ENCODE measurements at places on chromosomes 12 and 14. TPM values are rescaled to one million over a fixed set of nuclear protein-coding genes. Genes with fewer than 3 reads are reported as not detected.

GRCh38 chr12:102182635-102183034 lies 15.0 kb downstream of the PMCH start:
- no peak for DNase-seq

DNA sequence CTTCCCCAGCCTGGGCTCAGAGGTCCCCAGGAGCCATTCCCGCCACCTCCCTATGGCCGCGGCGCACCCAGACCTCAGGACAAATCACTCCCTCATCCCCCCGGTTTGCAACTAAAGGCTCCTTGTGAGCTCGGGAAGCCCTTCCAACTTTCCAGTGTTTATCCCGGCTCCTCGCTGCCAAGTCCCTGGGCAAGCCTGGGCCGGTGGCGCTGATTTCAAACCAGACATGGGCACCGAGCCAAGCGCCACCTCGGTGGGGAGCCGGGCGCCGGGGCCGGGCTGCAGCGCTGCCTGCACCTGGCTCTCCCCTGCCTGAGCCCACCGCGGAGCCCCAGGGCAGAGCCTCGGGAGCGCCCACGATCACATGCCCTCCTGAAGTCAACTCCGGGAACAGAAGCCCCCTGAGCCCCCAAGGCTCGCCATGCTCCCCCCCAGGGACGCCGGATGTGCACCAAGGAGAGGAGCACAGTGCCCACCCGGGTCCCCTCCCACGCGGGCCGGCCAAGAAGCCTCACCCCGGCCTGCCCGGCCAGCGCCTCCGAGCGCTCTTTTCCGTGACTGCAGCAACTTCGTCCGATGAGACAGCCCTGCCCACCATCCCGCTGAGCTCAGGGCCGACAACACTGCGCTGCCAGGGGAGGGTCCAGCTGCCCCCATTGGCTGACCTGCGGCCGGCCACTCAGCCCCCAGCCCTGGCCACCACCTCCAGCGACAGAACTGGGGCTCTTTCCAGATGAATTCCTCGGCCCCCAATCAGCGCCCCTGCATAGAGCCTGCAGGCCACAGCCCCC lies 50.0 kb downstream of the NCOR2 start:
- peak; percentile 81 for DNase-seq

GRCh38 chr14:81849714-81850113 lies 316.1 kb upstream of the SEL1L start:
- DNase-seq, result no peak

- DNase-seq, result peak; percentile 77
Observed at GRCh38 chr12:59858508-59859170, 262.8 kb downstream of the SLC16A7 start.

- DNase-seq, result no peak
Observed at GRCh38 chr12:16608946-16609539, 3.1 kb upstream of the LMO3 start.

- no peak for DNase-seq
Observed at GRCh38 chr12:24632466-24632865, 316.4 kb downstream of the BCAT1 start.

DNA sequence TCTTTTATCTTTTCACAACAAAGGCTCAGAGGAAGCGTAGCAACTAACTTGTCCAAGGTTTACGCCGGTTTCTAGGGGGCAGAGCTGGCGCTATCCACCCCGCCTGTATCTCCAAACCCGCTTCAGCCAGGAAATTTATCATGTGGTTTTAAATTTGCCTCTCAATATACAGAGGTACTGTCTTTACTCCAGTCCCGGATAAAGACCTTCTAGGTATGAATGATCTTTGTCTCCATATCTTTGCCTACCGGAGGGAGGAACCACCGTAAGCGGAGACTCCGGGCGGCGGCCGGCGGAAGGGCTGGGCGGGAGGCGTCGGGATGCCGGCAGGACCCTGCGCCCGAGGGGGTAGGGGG lies 693 bp upstream of the RIMKLB start:
- DNase-seq, result no peak

DNA sequence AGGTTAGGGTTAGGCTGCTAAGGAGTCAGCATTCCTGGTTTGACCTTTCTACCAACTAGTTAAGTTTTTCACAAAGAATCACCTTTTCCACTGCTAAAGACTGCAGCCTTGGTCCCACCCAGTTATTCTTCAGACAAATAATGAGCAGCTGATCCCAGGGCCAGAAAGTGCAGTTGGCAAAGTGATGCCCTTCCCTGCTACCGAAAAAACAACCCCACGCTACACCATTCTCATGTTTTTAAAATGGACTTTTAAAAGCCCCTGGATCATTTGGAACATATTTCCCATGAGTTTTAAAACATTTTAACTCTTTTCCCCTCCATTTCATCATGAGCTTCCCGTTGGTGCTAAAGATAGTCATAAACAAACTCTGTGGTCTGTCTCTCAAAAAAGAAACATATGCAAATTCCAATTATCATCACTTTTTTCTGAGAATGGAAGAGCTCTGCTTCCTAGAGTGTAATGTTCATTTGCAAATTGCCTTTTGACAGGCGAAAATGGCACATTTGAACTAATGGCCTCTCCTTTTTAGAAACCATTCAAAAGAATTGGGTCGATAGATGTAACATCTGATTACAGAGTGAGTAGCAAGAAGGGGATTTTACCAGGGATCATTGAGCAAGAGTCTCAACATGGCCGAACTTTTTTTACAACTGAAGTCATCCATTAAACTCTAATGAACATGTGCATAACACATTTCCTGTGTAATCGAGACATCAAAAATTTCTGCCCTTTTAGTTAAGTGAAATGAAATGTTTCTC lies 129.3 kb upstream of the RAP1B start:
- DNase-seq, result no peak

- no peak for DNase-seq
Observed at GRCh38 chr12:80321653-80322052, 122.4 kb upstream of the PTPRQ start.

- DNase-seq, result no peak
Observed at GRCh38 chr12:19894803-19895202, 455.5 kb downstream of the AEBP2 start.

DNA sequence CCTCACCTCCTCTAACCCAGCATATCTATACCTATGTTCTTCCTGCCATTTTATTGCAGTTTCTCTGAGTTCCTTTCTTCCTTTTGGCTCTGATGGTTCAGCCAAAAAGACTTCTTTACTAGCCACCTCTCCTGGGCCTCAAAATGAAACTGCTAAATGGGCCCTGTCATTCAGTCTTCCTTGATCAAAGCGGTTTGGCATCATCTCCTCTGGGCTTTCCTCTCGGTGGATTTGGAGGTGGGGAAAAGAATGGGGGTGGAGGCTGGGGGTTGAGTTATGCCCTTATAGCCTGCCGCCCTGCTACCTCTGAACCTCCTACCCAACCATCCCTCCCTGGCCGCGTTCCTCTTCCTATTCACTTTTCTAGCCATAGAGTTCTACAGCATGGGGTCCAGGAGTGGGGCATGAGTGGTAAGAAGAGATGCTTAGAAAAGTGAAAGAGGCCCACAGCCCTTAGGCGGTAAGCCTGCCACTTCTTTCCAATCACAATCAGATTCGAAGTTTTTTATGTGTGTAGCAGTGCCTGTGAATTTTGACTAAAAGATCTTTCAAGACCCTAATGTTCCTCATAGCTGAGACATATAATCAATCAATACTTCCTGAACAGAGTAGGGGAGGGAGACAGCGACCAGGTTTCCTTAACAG lies 2.5 kb downstream of the AJUBA start:
- peak; percentile 24 for DNase-seq

DNA sequence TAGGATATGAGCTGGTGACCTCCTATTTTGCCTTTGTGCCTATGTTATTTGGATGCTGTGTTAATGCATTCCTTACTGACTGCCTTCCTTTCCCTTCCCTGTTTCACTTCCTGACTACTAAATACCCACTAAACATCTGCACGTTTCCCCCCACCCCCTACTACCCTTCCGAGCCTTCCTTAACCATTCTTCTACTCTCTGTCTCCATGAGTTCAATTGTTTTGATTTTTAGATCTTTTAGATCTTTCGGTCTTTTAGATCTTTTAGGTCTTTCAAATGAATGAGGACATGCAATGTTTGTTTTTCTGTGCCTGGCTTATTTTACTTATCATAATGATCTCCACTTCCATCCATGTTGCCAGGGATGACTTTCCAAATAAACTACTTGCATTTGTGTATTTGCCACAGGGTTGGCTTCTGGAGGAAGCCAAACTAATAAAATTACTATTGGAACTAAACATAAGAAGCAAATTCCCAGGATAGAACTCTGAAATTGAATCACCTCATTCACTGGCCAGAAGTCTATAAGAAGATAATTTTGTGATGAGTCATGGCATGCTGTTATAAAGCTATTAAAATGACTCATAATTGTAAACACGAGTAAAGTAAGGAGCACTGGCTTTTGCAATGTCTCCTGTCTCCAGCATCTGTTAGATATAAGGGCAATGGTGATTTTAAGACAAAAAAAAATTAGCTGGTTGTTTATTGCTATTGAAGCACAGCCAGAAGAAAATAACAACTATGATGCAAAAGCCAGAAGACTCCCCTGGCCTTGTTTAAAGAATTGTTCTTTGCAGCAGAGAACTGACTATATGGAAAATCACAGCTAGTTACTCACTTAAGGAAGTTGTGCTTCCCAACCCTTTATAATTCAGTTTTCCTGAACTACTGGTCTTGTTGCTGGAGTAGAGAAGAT lies 586.3 kb downstream of the LRFN5 start:
- DNase-seq, result peak; percentile 85

- DNase-seq, result no peak
Observed at GRCh38 chr12:25319233-25319984, 68.7 kb upstream of the KRAS start.

- DNase-seq, result no peak
Observed at GRCh38 chr12:8904665-8905064, 9.6 kb upstream of the PHC1 start.

DNA sequence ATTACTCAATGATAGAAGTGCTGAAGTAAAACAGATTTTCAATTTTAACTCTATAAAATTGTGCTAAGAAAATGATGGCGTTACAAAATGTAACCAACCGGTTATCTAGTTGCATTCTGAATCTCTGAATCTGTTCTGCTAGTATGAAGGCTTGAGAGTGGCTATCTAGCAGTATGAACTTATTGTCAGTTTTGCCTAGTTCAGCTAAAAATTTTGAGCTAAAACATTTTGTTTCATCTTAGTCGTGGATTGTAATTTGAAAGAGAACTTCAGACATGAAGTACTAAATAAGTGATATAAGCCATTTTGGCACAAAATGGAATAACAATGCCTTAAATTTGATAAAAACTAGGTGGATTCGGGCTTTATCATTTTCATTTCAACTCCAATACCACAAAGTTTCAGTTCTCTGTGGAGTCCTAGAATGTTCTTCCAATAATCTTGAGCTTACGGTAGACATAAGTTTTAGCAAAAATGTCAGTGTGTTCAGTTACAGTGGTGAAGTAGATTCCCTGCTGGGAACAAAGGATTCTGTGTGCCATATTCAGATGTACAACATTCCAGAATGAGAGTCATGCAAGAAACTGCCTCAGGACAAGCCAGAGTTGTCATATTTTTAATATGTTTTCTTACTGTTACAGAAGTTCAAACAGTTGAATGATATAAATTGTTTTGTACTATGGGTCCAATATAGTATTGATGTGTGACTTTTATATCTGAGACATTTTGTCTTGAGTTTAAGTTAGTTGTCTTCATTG lies 28.1 kb downstream of the ATP6V1D start:
- DNase-seq, result no peak

DNA sequence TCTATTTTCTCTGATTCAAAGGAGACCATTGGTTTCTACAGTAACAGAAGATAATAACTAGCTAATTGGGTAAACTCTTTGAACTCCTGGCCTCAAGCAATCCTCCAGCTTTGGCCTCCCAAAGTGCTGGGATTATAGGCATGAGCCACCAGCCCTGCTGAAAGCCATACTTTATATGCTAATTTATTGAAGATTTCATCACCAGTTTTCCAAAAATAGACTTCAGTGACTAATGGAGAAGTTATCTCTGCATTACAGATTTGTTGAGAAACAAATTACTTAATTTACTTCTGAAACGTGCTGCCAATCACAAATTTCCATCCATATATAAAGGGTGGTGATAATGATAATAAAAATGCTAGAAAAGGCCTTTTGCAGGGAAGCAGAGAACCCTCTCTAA lies 1758.1 kb upstream of the SEL1L start:
- DNase-seq, result no peak

DNA sequence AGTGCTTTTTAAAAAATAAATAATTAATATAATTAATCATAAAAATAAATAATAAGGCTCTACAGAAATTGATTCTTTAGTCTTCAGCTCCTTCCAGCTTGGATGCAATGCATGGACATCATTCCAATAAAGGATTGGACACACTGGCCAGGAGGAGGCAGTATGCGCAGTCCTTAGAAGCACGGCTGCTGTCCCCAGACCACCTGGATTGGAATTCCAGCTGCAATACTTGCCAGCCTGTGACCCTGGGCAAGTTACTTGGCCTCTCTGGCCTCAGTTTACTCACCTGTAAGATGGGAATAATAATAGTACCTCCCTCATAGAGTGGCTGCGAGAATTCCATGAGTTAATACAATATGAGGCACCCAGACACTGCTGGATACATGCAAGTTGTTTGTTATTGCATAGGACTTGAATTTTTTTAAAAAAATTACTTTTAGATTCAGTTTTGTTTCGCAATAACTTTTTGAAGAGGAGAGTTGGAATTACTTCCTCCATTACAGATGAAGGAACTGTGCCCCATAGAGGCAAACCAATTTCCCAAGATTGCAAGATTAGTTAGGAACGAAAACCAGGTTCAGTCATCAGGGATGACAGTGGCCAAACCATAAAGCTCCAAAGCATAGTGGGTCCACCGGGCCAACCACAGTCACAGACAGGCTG lies 12.2 kb downstream of the RPH3A start:
- no peak for DNase-seq

- DNase-seq, result no peak
Observed at GRCh38 chr14:72614365-72614764, 279.5 kb downstream of the DPF3 start.

- DNase-seq, result no peak
Observed at GRCh38 chr12:131378176-131378842, 332.6 kb upstream of the SFSWAP start.

- no peak for DNase-seq
Observed at GRCh38 chr12:94175763-94176668, 27.6 kb downstream of the PLXNC1 start.

Gene MGP
- 281 TPM for polyA plus RNA-seq

Gene MVK
- polyA plus RNA-seq, result 17.2 TPM

Measured in muscle of back (tissue), 13 donors.